ENCODE measurements at places on chromosomes 2 and 18.

GRCh38 chr2:220277445-220277975, 650.1 kb downstream of the SLC4A3 start:
- no peak overlapping the region for H3K27ac ChIP-seq
- H3K36me3 ChIP-seq = no peaks in the 10 kb centered on the region
- no peaks in the 10 kb centered on the region for H3K27me3 ChIP-seq
- no peak overlapping the region for H3K4me3 ChIP-seq

GRCh38 chr2:235558572-235558971, 64.7 kb downstream of the AGAP1 start:
- H3K4me3 ChIP-seq = no peak overlapping the region
- no peaks in the 10 kb centered on the region for H3K36me3 ChIP-seq
- no peak for DNase-seq
- no peaks in the 10 kb centered on the region for H3K4me1 ChIP-seq

- no peak overlapping the region for H3K4me3 ChIP-seq
- no peaks in the 10 kb centered on the region for H3K27me3 ChIP-seq
- peaks cover 32% of the 10 kb centered on the region for H3K36me3 ChIP-seq
- peaks cover 70% of the 10 kb centered on the region for H3K4me1 ChIP-seq
- DNase-seq = no peak
Observed at GRCh38 chr2:28901202-28901601, 6.7 kb downstream of the WDR43 start.

DNA sequence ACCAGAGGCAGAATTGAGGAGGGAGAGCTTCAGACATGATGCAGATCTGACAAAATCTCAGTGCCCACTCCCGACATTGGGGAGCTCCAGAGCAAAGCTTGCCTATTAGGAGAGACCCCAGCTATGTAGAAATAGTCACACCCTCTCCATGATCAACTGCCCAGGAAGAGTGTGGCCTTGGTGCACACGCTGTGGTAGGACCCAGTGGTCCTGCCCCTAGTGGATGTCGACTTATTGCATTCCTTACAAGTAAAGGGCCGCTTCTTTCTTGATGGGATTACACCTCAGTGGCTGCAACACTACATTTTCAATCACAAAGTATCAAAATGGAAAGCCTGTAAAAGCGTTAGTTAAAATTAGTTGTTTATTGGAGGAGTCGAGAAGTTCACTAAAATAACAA, 64.2 kb downstream of the VRK2 start:
- peaks cover 10% of the 10 kb centered on the region for H3K36me3 ChIP-seq
- H3K27ac ChIP-seq = no peak overlapping the region
- H3K27me3 ChIP-seq = no peaks in the 10 kb centered on the region
- no peak for DNase-seq
- H3K4me1 ChIP-seq = peaks cover 13% of the 10 kb centered on the region

GRCh38 chr2:175001566-175001965, 3.6 kb downstream of the CHN1 start:
- no peak overlapping the region for H3K4me3 ChIP-seq
- H3K27ac ChIP-seq = no peak overlapping the region
- peaks cover 11% of the 10 kb centered on the region for H3K4me1 ChIP-seq
- no peak for DNase-seq
- H3K27me3 ChIP-seq = peaks cover 53% of the 10 kb centered on the region
- no peaks in the 10 kb centered on the region for H3K36me3 ChIP-seq

DNA sequence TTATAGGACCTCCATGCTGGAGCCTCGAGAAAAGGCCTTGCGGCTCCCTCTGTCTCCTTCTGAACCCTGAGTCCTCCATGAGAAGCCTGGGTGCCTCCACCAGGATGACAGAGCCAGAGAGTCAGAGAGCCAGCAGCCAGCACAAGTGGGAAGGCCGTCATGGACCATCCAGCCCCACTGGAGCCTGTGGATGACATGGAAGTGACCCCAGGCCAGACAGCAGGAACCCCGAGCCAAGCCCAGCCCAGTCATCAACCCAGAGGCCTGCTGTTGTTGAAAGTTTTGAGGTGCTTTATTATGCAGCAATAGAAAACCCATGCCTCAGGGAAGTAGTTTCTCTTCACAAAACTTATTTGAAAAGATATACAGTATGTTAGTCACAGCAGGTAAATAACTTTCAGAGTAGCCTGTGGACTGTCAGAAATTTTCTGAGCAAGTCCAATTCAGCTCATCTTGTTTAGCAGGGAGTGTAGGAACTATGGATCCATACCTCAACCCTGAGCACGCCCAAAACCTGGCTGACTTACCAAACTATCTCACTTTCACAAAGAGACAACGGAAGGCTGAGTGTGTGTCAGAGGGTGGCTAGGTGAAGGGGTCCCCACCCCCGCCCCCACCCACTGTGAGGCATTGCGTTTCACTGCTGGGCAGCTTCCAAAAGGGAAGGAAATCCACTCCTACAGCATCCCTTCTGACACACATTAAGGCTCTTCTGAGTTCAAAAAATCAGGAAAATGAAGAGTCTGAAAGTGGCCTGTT, 79.9 kb upstream of the NDUFV2 start:
- peaks cover 5% of the 10 kb centered on the region for H3K4me1 ChIP-seq
- H3K27me3 ChIP-seq = peaks cover 12% of the 10 kb centered on the region
- DNase-seq = no peak
- no peaks in the 10 kb centered on the region for H3K36me3 ChIP-seq
- H3K27ac ChIP-seq = no peak overlapping the region
- H3K4me3 ChIP-seq = no peak overlapping the region

- H3K36me3 ChIP-seq = no peaks in the 10 kb centered on the region
- no peak for DNase-seq
- peak overlapping the region; percentile 47 for H3K4me3 ChIP-seq
- peak overlapping the region; percentile 61 for H3K27ac ChIP-seq
Observed at GRCh38 chr2:37585295-37585908, 86.0 kb downstream of the CDC42EP3 start.

DNA sequence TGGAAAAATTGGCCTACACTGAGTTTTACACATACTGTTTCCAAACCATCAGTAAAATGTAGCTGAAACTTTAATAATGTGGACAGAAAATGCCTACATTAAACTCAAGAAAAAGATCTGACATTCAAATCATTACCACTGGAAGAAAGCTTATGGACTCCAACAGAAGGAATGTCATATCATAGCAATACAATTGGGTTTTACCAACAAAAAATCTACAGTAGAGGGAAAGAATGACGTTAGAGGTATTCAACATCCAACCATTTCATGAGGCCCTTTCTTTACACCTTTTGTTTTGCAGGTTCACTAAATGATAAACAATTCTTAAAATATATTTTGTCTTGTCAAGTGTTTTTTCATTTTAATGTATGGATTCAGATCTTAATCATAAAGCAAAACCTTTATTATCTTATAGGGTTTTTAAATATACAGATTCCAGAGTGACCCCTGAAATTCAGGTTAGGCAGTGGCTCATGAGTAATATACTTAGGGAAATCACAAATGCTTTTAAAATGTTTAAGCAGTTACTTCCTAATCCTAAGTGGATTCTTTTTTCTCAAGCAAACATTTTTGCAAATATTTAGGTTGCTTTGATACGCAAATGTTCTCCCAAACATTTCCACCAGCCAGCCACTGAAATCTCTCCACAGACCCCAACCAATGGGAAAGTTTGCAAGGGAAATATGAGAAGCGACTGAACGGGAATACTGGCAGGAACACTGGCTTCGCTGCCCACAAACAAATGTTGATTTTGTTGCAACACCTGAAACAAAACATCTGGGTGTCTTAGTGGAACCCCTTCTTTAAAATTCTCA, 168.7 kb downstream of the TCF4 start:
- H3K36me3 ChIP-seq = no peaks in the 10 kb centered on the region
- no peak for DNase-seq
- no peak overlapping the region for H3K4me3 ChIP-seq
- H3K4me1 ChIP-seq = peaks cover 5% of the 10 kb centered on the region

- peaks cover 24% of the 10 kb centered on the region for H3K4me1 ChIP-seq
- H3K27me3 ChIP-seq = no peaks in the 10 kb centered on the region
- DNase-seq = peak; percentile 79
- H3K36me3 ChIP-seq = peaks cover 2% of the 10 kb centered on the region
- no peak overlapping the region for H3K27ac ChIP-seq
- H3K4me3 ChIP-seq = no peak overlapping the region
Observed at GRCh38 chr2:84741182-84741822, 139.6 kb downstream of the TRABD2A start.

- no peaks in the 10 kb centered on the region for H3K36me3 ChIP-seq
- H3K27me3 ChIP-seq = peaks cover 30% of the 10 kb centered on the region
- no peaks in the 10 kb centered on the region for H3K4me1 ChIP-seq
Observed at GRCh38 chr2:38092196-38092902, 16.4 kb upstream of the CYP1B1 start.

- no peak overlapping the region for H3K27ac ChIP-seq
- peak; percentile 29 for DNase-seq
- no peaks in the 10 kb centered on the region for H3K27me3 ChIP-seq
- no peaks in the 10 kb centered on the region for H3K36me3 ChIP-seq
- H3K4me1 ChIP-seq = no peaks in the 10 kb centered on the region
Observed at GRCh38 chr2:53422979-53423378, 344.6 kb upstream of the CHAC2 start.

- no peaks in the 10 kb centered on the region for H3K4me1 ChIP-seq
- DNase-seq = no peak
- no peak overlapping the region for H3K27ac ChIP-seq
- H3K36me3 ChIP-seq = no peaks in the 10 kb centered on the region
Observed at GRCh38 chr2:239835056-239835455, 190.1 kb downstream of the NDUFA10 start.

DNA sequence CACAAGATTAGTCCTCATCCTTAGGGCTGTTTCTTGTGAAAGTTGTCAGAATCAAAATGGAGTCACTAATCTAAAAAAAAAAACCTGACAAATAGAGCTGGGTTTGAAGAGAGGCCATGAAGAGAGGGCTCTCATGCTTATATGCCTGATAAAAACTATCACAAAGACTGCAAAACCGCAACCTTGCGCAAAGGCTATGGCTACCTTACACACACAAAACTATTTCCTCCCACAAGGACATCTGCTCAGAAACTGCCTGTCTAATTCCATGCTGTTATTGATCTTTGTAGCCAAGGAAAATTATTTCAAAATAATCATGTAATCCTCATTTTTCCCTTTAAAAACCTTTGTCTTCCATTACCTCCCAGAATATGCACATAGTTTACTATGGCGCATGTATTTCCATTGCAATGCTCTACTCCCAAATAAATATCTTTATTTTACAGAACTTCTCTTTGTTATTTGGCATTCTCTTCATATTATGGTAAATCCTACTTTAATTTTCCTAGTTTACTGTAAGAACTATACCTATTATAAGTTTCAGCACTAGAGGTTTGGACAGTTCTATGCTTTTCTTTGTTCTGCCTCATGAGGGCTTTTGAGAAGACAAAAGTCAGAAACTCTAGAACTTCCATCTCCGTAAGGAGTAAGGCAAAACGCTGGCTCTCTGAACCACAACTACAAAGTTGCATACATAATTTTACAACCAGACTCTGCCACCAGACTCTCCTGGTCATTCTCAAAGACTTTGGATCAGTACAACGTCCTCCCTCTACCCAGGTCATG, 9.6 kb upstream of the DPYSL5 start:
- no peak overlapping the region for H3K4me3 ChIP-seq
- no peak overlapping the region for H3K27ac ChIP-seq
- DNase-seq = no peak
- H3K4me1 ChIP-seq = no peaks in the 10 kb centered on the region

DNA sequence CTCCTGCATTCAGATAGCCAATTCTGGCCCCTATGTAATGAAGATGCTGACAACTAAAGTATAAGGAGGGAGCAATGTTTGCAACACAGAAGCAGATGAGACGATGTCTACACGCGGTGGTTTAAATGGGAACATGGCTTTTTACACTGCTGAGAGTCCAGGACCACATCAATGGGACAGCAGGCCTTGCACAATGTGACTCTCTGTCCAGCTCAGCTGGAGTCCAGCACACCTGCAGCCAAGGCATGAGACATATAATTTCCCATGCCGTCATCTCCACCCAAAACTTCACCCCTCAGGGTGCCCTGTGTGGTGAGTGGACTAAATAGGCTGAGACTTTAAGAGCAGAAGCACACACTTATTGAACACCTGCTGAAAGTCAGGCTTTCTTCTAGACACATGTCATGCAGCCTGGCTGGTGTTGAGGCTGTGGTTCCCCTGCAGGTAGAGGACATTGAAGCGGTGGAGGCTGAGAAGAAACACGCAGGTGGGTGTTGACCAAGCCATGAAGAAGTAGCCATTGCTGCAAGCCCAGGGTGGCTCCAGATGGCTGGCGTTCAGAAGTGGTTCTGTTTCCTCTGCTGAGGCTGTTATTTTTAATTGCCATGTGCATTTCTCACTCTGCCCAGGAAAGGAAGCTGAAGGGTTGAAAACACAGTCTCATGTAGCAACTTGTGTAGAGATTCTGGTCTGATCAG, 345.6 kb downstream of the MYCN start:
- H3K4me1 ChIP-seq = no peaks in the 10 kb centered on the region
- peaks cover 2% of the 10 kb centered on the region for H3K27me3 ChIP-seq
- H3K4me3 ChIP-seq = no peak overlapping the region
- no peaks in the 10 kb centered on the region for H3K36me3 ChIP-seq
- no peak for DNase-seq

DNA sequence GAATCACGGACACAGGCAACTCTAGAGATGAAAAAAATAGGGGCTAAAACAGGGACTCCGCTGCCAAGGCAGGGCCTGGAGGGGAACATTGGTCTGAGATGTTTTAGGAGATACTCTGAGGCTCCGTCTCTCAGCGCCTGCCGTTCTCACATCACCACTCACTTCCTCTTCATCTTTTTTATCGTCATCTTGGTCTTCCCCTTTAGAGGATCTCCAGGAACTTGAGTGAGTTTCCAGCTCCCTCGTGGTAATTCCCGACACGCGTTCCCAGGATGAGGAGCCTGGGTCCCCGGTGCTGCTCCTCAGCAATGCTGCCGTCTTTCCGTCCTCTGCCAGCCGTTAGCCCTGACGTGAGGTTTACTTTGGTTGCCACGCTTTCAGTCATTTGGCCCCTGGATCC, 16.1 kb downstream of the MLPH start:
- H3K36me3 ChIP-seq = no peaks in the 10 kb centered on the region
- no peak for DNase-seq
- peaks cover 15% of the 10 kb centered on the region for H3K27me3 ChIP-seq
- no peak overlapping the region for H3K4me3 ChIP-seq
- H3K4me1 ChIP-seq = peaks cover 6% of the 10 kb centered on the region

DNA sequence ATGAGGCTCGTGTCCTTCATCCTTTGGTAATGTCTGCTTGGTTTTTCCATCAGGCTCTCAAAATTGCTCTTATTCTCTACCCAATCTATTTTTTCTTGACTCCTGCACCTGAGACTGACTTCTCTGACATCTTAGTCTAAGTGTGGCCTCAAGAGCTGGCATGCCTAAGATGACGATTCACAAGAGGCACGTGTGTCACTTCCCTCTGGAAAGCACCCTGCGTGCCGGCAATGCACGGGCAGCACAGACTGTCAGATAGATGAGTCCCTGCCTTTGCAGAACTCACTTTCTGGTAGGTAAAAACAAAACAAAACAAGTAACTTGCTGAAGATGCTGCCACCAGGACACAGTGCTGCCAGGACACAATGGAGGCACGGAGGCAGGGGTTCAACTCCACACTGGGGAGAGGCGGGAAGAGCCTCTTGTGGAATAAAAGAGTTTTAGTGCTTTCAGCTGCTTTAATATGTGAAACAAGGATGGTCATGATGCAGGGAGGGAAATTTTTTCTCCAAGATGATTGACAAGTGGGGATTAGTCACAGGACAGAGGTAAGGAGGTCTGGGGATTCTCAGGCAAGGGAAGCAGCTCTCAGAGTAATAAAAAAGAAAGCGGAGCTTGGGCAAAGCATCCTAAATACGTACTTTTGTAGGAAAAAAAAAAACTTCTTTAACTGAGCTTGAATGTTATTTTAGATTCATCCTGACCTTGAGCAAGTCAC, 27.3 kb downstream of the CYB5A start:
- peaks cover 3% of the 10 kb centered on the region for H3K4me1 ChIP-seq
- H3K36me3 ChIP-seq = peaks cover 14% of the 10 kb centered on the region
- no peaks in the 10 kb centered on the region for H3K27me3 ChIP-seq
- DNase-seq = peak; percentile 25
- H3K4me3 ChIP-seq = no peak overlapping the region
- H3K27ac ChIP-seq = no peak overlapping the region

All from activated naive CD4-positive, alpha-beta T cell treated with anti-CD3 and anti-CD28 coated beads for 36 hours (primary cell).